ENCODE measurements at places on chromosomes 1 and 21. TPM values are rescaled to one million over a fixed set of nuclear protein-coding genes. Genes with fewer than 3 reads are reported as not detected.
A peak's percentile ranks its signal among the peaks of the same experiment; 100 is the strongest.

Gene MASP2
- 10.5 TPM for polyA plus RNA-seq

DNA sequence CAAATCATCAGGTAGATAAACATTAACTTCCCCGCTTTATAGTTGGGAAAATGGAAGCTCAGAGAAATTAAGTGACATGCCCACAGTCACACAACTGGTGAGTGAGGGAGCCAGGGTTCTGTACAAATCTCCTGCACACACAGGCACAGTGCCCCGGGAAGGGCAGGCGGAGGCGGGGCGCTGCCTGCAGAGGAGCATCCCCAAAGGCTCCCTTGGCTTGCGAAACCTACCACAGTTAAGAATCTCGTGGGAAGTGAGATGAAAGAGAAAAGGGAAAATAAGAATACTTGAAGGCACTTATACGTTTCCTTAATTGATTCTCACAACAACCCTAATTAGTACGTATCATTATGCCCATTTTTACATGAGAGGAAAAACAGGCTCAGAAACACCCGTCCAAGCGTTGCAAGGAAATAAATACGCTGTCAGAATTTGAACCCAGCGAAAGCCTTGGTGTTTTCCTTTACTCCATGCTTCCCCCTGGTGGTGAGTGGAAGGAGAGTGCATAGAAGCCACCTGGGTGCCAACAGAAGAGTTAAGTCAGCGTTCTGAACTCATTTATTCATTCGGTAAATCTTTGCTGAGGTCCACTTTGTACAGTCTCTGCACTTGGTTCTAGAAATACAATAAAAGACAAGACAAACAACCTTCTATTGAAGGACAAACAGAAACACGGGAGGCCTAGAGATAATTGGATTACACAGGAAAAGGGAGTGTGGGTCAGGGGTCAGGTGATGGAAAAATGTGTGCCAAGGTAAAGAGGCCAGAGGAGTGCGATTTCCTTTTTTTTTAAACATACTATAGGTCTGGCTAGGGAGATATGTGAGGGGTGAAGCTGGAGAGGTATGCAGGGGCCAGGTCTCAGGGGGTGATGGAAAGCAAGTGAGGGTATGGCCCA, 28.4 kb downstream of the ACP6 start:
- no peak for DNase-seq

GRCh38 chr1:212990276-212990675, 25.4 kb downstream of the ANGEL2 start:
- no peak for DNase-seq

Gene HRNR
- polyA plus RNA-seq, result 0.39 TPM

Gene ZNF697
- 25.2 TPM for polyA plus RNA-seq

Gene LRRC71
- 0.81 TPM for polyA plus RNA-seq

- DNase-seq, result no peak
These were observed 1284.9 kb upstream of the NCAM2 start for GRCh38 chr21:19713313-19713712.

Gene FCRLB
- polyA plus RNA-seq, result 0.42 TPM

- peak; percentile 90 for DNase-seq
These were observed 69.2 kb downstream of the MORN1 start for GRCh38 chr1:2322065-2322571.

GRCh38 chr1:183968386-183968785, 69.1 kb downstream of the COLGALT2 start:
- DNase-seq, result no peak

Gene VASH2
- polyA plus RNA-seq, result 26.3 TPM

GRCh38 chr1:170663404-170664092, 383 bp upstream of the PRRX1 start:
- DNase-seq, result no peak

DNA sequence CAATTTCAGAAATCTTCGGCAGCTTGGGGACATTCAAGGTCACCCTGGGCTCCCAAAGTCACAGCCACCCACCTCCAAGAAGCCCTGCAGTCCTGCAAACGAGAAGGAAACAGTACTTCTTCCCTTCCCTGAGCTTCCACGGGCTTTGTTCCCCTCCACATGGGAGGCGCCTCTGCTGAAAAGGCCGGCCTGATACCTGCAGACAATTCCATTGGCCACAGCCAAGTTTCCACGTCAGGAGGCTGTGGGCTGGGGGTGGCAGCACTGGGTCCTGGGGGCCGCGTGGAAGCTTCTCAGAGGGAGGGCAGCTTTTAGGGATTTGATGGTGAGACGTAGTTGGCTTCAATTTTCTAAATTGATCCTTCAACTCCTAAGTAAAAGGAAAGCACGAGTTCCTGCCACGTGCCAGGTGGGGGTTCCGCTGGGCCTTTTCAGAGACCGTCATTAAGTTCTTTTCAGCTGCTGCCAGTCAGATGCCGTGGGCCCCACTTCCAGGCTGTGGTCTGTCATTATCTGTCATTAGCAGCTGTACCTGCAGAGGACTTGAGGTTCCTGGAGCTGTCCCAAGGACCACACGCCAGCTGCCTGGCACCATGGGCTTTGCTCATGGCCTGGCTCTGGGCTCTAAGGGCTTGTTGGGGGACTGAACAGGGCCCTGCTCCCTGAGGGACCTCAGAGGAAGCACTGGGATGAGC, 98.7 kb downstream of the CRYAA start:
- no peak for DNase-seq

DNA sequence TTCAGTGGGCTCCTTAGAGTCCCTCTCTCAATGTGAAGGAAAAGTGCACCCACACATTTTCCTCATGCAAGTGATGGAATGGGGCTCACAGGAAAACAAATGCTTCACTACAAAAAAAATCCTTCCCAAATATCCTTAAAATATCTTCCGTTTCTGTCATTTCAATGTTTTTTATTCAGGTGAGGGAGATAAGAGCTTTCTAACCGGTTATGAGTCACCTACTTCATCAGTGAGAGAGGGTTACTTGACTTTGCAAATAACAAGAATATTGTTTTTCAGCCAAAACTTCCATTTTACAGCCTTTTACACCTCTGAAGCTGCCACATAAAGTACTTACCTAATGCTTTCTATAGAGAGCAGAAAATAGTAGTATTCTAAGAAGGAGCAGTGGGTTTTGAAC, 98.3 kb upstream of the CD55 start:
- no peak for DNase-seq

- DNase-seq, result no peak
These were observed 1.5 kb upstream of the MAP1LC3C start for GRCh38 chr1:242000434-242000833.

Gene UBL4B
- not detected for polyA plus RNA-seq

Gene S100A7A
- not detected for polyA plus RNA-seq

GRCh38 chr1:44553771-44554170, 120.5 kb downstream of the TMEM53 start:
- no peak for DNase-seq

Gene WDR26
- polyA plus RNA-seq, result 94.0 TPM

Gene IL22RA1
- 0.43 TPM for polyA plus RNA-seq

DNA sequence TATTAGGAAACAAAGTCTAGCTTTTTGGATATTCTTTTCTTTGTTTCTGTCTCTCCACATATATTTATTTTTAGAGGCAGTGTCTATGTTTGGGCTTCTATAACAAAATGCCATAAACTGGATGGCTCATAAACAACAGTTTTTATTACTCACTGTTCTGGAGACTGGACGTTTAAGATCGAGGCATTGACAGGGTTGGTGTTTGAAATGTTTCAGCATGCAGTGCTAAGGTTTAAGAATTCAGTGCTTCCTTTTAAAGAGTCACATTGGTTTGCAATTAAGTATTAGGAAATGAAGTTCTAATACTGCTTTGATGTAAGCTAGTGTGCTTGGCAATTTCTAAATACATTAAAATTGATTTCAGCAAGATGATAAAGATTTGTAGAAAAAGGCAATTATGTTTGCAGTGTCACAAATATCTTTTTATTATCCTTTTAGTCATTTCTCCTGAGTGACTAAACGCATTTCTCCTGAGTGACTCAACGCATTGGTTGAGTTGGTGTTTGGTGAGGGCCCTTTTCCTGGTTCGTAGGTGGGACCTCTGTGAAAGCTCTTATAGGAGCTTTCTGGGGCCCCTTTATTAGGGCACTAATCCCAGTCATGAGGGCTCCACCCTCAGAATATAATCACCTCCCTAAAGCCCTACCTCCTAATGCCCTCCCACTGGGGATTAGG, 317.0 kb downstream of the USP25 start:
- DNase-seq, result no peak

Gene PERM1
- 0.14 TPM for polyA plus RNA-seq

Gene RNF186
- 0.14 TPM for polyA plus RNA-seq

- no peak for DNase-seq
These were observed 10.7 kb downstream of the MEF2D start for GRCh38 chr1:156489935-156490293.

Gene PIGM
- polyA plus RNA-seq, result 13.3 TPM

DNA sequence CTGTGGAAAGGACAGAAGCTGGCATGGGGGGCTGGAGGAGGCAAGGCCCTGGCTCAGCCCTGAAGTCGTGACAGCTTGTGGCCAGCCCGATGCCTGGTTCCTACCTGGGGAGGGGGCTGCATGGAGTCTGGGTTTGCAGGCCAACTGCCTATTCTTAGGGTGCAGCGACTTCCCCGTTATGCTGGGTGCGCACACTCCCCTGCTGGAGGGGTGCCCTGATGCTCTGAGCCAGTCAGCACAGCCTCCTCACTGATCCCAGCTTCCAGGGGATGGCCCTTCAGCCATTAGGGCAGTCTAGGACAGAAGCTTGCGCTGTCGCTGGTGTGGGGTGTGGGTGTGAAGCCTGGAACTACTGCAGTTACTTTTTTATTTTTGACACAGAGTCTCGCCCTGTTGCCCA, 30.0 kb upstream of the SLC19A1 start:
- no peak for DNase-seq

- DNase-seq, result peak; percentile 67
These were observed 19.5 kb downstream of the STK40 start for GRCh38 chr1:36366091-36366661.

- DNase-seq, result no peak
These were observed 17.9 kb downstream of the CSTB start for GRCh38 chr21:43758111-43758641.

Gene VCAM1
- 54.0 TPM for polyA plus RNA-seq

DNA sequence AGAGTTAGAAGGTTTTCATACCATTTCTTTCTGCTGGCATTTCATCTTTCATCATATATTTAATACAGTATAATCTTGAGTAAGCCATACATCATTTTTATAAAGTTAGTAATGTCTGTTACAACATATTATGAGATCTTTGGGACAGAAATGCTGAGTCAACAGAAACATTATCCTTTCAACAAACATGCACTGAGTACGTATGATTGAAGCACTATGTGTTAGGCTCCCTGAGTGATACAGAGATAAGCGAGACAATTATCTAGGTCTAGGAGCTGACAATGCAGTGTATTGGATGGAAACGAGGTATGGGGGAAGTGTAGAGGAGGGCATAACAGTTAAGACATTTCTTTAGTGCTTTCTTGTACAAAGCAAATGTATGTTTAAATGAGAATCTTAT, 19.7 kb upstream of the GPR52 start:
- no peak for DNase-seq

- no peak for DNase-seq
These were observed 38.4 kb downstream of the ADAMTS1 start for GRCh38 chr21:26806801-26807295.

Gene DMBX1
- 0.04 TPM for polyA plus RNA-seq

DNA sequence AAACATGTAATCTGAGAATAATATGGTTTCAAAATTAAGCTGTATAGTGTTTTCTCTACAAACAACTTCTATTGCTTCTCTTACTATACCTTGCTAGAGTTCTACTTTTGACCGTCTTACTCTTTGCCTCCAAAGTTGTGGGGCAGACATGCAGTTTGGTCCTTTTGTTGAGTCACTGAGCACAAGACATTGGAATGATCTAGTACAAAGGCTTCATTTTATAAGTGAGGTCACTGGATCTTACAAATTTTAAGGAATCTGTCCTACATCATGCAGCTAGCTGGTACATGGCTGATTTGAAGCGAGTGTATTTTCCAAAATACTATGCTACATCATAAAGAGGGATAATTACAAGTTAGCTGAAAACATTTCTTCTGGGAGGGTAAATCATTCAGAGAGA, 28.8 kb downstream of the OR10J1 start:
- DNase-seq, result no peak

GRCh38 chr1:116371752-116372151, 1.3 kb upstream of the ATP1A1 start:
- DNase-seq, result no peak

DNA sequence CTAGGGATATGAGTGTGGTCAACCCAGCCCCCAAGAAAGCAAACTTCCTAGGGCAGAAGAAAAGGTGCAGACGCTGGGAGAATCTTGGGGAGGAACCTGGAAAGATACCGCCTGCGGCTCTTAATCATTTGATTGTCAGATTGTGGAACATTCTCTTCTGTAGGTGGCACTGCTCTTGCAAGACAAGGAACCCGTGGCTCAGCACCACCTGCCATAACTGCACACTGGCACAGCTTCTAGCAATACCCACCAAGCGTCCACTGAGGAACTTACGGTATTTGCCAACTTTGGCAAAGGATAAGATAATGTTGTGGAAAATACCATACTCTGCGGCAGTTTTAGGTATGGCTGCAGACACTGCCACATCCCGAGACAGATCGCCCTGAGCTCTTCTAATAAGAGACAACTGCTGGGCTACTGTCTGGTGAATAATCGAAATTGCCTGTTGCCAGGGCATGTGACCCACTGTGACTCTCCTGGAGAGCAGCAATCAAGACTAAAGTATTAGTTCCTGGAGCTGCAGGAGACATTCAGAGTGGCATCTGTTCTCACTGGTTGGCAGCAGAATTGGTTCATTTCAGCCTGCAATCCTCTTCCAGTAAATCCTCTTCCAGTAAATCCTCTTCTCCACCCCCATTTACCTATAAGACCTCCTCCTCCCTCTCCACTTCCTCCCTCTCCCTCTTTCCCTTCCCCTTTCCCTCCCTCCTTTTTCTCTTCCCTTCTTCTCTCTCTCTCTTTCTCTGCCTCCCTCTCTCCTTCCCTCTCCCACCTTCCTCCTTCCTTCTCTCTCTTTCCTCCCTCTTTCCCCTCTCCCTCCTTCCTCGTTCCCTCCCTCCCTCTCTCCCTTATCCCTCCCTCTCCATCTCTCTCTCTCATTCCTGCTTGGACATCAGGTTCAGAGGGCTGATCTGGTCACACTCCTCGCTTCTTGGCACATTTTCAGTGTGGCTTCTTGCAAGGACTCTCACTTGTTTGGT, 49.7 kb upstream of the B3GALT5 start:
- no peak for DNase-seq

GRCh38 chr1:23424293-23425192, at the start of gene TCEA3:
TSS of gene TCEA3 (minus strand) at chr1:23424748. CDS start at chr1:23424633, 115 bp downstream.
- DNase-seq, result no peak

- DNase-seq, result no peak
These were observed 137.8 kb downstream of the HIVEP3 start for GRCh38 chr1:41780916-41781315.

GRCh38 chr1:20282533-20282932, 8.1 kb upstream of the VWA5B1 start:
- DNase-seq, result no peak

Gene LCE1E
- not detected for polyA plus RNA-seq

Gene ASCL5
- polyA plus RNA-seq, result 0.62 TPM

Data from right lung (tissue), 10 donors.